ENCODE measurements at places on chromosomes 4 and X. TPM values are rescaled to one million over a fixed set of nuclear protein-coding genes. Genes with fewer than 3 reads are reported as not detected.

The ABLIM2 gene
- total RNA-seq, result 68.3 TPM

The CRMP1 gene
- total RNA-seq, result 0.10 TPM

The ZNF280C gene
- total RNA-seq, result 7.0 TPM

The CAPN6 gene
- not detected for total RNA-seq

The PABPC1L2B gene
- not detected for total RNA-seq

The CENPVL2 gene
- total RNA-seq, result not detected

The AR gene
- total RNA-seq, result not detected

The ASB5 gene
- not detected for total RNA-seq

The INTS6L gene
- total RNA-seq, result 42.4 TPM

The RXFP1 gene
- not detected for total RNA-seq

The HSD17B11 gene
- total RNA-seq, result 62.2 TPM

The PIN4 gene
- 16.0 TPM for total RNA-seq

The NDP gene
- total RNA-seq, result not detected

The KLHL34 gene
- 0.59 TPM for total RNA-seq

The USP11 gene
- 132 TPM for total RNA-seq

The RHOXF1 gene
- not detected for total RNA-seq

The SYNPO2 gene
- total RNA-seq, result 0.10 TPM

The NLGN3 gene
- total RNA-seq, result 1.3 TPM

The UCP1 gene
- not detected for total RNA-seq

The GPR173 gene
- total RNA-seq, result 0.17 TPM

The KDR gene
- total RNA-seq, result not detected
